ENCODE measurements at places on chromosomes 11 and 22.

- no peak for DNase-seq
Observed at GRCh38 chr11:64817476-64817875, 7.1 kb upstream of the MEN1 start.

- DNase-seq, result no peak
Observed at GRCh38 chr11:64101461-64101860, 64.5 kb downstream of the MACROD1 start.

- no peak for DNase-seq
Observed at GRCh38 chr11:7533199-7534041, 19.6 kb downstream of the PPFIBP2 start.

- DNase-seq, result no peak
Observed at GRCh38 chr22:30020511-30020910, 59.8 kb upstream of the HORMAD2 start.

- no peak for DNase-seq
Observed at GRCh38 chr22:39765046-39765445, 128.5 kb downstream of the ENTHD1 start.

All from activated CD4-positive, CD25-positive, alpha-beta regulatory T cell (primary cell).